ENCODE measurements at places on chromosomes 1 and 21.

DNA sequence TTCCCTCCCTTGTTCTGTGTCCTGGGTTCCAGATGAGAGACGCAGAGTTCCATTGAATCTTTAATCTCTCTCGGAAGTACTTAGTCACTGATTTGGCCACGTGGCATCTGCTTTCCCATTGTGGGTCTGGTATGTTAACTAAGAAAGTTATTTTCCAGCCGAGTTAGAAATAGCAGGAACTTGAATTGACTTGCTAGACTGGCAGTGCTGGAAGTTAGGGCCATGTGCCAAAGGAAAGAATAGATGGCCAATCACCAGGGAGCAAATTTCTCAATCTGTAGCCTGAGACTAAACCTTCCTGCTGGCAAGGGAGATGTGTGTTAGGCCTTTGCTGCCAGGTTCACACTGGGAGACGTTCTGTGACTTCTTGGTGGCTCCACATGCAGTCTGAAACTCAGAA, 24.2 kb upstream of the SLFNL1 start:
- DNase-seq, result no peak

DNA sequence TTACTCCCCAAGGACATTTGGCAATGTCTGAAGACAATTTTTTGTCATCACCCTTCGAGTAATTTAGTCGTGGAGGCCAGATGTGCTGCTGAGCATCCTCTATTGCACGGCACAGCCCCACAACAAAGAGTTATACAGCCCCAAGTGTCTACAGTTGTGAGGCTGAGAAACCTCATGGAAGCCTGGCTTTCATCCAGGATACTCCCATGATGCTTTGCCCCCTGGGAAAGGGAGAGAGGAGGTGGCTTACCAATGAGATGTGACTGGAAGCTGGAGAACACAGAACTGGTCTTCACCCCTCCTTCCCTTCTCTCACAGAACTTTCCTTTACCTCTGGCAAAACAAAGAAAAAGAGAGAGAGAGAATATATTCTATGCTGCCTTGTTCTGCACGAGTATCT, 150.9 kb upstream of the VAMP3 start:
- no peak for DNase-seq

- DNase-seq, result peak; percentile 80
Measured at GRCh38 chr1:182789138-182790076, at the start of gene NPL. Gene NPL (plus strand): TSS chr1:182789773. CDS start chr1:182794372, 4,599 bp downstream.

DNA sequence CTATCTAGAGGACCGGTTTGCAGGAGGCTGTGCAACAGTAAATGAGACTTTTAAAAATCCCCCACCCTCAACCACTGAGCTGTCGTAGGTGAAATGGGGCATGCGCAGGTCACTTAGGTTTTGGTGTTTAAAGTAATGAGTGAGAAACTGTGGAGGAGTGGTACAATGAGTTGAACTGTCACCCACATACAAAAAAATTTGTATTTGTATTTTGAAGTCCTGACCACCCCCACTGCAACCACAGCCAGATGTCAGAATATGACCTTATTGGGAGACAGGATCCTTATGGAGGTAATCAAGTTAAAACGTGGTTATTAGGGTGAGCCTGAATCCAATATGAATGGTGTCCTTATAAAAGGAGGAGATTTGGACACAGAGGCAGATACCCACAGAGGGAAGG, 1.6 kb upstream of the IRF6 start:
- DNase-seq, result no peak

- DNase-seq, result no peak
Measured at GRCh38 chr1:244654108-244655038, 1.4 kb downstream of the DESI2 start.

GRCh38 chr1:39348278-39348677, 143.2 kb upstream of the BMP8A start:
- no peak for DNase-seq

GRCh38 chr1:192954705-192955265, 104.4 kb downstream of the UCHL5 start:
- no peak for DNase-seq

GRCh38 chr1:100217834-100218233, 31.8 kb downstream of the DBT start:
- no peak for DNase-seq

- no peak for DNase-seq
Measured at GRCh38 chr21:43298546-43299440, 128.1 kb downstream of the SIK1 start.

DNA sequence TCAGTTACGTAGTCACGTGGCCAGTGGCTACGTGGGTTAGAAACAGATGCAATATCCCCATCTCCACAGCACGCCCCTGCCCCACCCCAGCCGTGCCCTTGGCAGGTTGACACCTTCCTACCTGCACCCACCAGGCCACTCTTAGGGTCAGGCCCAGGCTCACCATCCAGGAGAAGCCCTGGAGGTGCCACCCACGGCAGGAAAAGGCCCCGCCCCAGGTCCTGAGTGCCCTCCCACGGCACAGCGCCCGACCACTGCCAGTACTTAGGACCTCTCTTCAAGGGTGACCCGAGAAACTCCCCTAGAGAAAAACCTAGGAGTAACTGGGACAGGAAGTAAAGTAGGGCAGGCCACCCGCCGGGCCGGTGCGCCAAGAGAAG, 1.5 kb downstream of the C1orf35 start:
- DNase-seq, result no peak

- DNase-seq, result no peak
Measured at GRCh38 chr1:153933955-153934354, 11.2 kb upstream of the GATAD2B start.

DNA sequence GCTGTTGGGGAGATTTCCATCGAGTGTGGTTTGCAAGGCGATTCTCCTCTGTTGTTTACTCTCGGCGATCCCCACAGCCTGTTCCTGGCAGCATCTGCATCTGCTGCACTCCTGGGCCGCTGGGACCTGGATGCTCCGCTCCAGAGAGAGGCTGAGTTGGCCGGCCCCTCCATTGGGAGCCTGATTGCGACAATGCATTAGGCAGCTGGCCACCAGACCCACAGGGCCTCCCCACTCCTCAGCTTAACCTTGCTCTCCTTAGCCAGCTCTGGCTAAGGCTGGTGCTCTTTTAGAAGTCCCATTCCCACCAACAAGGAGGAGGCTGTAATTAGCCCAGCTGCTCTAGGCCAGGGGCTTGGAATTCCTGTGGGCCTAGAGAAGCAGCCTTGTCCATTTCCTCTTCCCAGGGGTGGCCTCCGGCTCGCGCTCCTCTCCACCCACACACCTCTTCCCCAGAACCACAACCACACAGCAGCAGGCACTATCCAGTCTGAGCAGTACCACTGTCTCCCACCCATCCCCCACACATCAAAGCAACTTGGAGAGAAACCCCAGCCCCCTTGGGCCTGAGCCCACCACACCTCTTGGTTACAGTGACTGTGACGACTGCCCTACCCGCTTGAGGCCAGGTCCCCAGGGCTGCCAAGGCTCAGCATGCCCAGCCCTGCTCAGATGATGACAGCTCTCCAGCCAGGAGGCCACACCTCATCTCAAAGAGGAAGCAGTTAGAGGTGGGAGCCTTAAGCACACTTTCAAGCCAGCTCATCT, 193.8 kb upstream of the EDN2 start:
- no peak for DNase-seq

DNA sequence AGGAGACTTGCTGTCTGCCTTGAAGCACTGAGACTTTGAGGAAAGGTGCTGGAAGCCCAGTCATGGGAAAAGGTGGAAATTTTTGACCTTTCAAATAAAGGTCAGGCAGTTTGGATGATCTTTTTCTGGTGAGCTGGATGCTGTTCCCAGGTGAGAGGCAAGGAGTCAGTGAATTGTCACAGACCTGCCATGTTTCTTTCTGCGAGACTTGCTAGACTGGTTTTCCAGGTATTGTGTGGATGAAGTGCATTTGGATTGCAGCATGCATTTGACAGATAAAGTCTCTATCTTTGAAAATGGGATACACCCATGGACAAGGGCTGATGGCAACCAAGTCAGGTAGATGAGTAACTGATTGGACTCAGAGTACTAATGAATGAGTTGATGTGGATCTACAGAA, 65.7 kb upstream of the NHLH2 start:
- DNase-seq, result no peak

GRCh38 chr1:208461680-208462079, 217.5 kb upstream of the PLXNA2 start:
- no peak for DNase-seq

- no peak for DNase-seq
Measured at GRCh38 chr1:28070725-28071593, 17.5 kb downstream of the EYA3 start.

- DNase-seq, result no peak
Measured at GRCh38 chr21:37546299-37546908, 179.8 kb downstream of the DYRK1A start.

GRCh38 chr1:36909946-36910725, 124.2 kb downstream of the GRIK3 start:
- DNase-seq, result no peak

DNA sequence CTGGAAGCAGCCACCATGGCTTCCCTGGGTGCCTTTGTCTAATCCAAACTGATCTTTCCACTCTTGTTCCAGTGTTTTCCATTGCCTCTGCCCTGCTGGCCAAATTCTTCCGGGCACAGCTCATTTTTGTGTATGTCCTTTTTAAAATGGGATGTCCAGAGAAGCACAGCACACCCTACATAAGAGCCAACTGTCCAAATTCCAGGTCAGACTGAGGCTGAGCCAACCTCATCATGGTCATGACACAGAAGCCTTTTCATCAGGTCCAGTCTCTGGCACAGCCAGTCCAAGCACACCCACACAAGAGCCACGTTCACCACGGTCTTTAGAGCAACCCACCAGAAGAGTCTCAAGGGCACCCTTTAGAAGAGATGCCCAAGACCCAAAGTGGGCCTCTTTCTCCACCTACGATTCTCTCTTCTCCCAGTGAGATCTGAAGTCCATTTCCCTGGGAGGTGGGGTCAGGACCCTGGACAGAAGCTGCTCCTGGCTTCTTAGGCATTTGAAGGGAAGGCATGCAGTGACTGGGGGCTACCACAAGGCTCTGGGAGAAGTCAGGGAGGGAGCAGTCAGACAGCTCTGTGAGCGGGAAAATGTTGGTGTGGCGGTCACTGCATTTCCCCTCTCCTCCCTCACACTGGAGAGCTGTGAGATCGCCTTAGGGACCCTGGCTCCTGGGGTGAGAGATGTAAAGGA, 53.2 kb downstream of the SYT2 start:
- no peak for DNase-seq

- no peak for DNase-seq
Measured at GRCh38 chr1:19065526-19066247, 109.2 kb upstream of the IFFO2 start.

DNA sequence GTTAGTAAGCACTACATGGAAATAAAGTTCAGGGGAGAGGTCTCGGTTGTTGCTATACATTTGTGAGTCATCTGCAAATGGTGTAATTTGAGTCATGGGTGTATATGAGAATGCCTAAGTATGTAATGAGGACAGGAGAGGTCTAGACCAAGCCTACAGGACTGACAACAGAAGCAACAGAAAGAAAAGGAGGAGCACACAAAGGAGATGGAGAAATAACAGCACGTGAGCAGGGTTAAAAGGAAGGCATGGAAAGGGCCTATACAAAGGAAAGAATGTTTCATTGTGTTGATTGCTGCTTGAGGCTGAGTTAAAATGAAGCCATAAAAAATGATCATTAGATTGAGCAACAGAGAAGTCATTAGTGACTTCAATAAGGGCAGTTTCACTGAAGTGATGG, 28.0 kb upstream of the PRKAA2 start:
- DNase-seq, result no peak

DNA sequence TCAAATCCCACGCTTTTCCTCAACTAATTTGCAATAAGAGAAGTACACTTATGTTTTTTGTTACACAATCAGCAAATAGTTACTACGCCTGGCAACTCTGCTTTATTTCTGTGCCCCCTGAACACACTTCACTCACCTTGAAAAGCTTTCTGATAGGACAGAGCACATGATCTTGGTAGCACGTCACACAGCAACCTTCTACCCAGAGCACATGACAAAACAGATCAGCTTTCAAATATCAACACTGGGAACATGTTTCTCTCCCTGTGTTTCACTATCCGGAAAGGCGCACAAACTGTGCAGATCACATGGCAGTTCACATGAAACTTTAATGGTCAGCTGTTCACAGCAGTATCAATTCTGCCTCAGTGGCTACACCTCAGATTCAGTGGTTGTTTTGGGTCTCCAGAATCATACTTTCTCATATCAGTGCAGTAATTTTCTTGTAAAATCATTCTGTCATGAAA, 2.2 kb downstream of the SLC19A2 start:
- DNase-seq, result no peak

- no peak for DNase-seq
Measured at GRCh38 chr1:197065559-197065958, 1.5 kb downstream of the F13B start.

- DNase-seq, result no peak
Measured at GRCh38 chr1:15848143-15848928, 829 bp downstream of the SPEN start.

DNA sequence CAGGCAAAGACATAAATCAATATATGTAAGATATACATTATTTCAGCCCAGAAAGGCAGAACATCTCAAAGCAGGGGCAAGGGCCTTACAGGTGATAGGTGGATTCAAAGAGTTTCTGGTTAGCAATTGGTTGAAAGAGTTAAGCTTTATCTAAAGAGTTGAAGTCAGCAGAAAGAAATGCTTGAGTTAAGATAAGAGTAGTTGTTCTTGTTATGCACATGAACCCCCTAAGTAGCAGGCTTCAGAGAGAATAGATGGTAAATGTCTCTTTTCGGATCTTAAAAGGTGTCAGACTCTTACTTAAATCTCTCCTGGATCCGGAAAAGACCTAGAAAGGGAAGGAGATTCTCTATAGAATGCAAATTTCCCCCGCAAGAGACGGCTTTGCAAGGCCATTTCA, 8.3 kb upstream of the ZBTB40 start:
- DNase-seq, result no peak

DNA sequence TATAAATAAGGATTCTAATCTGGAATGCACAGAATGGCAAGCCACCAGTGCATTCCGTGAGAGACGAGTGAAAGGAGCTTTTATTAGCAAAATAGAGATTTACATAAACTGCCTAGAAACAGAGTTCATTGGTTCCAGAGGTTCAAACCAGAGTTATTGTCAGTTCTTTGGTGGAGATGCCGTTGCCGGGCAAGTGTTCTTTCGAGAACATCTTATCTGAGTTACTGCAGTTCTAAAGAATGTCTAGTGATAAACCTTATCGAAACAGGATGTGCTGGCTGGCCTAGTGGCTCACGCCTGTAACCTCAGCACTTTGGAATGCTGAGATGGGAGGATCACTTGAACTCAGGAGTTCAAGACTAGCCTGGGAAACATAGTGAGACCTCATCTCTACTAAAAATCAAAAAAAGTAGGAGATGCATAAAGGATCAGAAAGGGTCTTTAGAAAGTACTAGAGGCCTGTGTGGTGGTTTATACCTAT, 19.9 kb upstream of the EVI5 start:
- DNase-seq, result peak; percentile 6

GRCh38 chr1:28314547-28314941, 14.3 kb upstream of the MED18 start:
- no peak for DNase-seq

GRCh38 chr1:205298191-205298994, 23.2 kb downstream of the NUAK2 start:
- no peak for DNase-seq

GRCh38 chr1:162324396-162324795, 52.3 kb downstream of the SPATA46 start:
- DNase-seq, result no peak

- no peak for DNase-seq
Measured at GRCh38 chr1:3333903-3334302, 120.6 kb upstream of the ARHGEF16 start.
